ENCODE measurements at places on chromosomes 4 and X. TPM values are rescaled to one million over a fixed set of nuclear protein-coding genes. Genes with fewer than 3 reads are reported as not detected.

The STS gene
- 0.38 TPM for total RNA-seq

The JADE3 gene
- total RNA-seq = 1.4 TPM

The PRDM8 gene
- total RNA-seq = 0.35 TPM

The TCP11X2 gene
- total RNA-seq = not detected

The F11 gene
- total RNA-seq = not detected

The RASL11B gene
- not detected for total RNA-seq

The CENPI gene
- total RNA-seq = 19.1 TPM

The PLAC1 gene
- total RNA-seq = not detected

GRCh38 chr4:2923141-2923551, 40.1 kb downstream of the NOP14 start:
- no peak for DNase-seq

DNA sequence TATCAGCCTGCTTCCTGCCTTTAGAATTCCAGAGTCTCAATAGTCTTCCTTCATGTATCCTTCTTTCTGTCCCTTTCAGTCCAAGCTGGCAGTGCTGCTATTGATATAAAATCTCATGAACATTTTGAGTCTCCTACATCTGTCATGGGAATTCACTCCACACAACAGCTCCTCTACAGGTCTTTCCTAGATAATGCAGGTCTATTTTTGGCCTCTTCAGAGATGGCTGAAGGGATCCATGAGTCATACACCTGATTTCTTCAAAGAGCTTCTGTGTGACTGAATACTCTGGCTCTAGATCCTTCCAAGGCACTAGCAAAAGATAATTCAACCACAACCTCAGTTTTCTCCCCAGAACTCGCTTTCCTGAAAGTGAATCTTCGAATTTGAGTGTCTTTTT, 115.4 kb downstream of the STPG2 start:
- DNase-seq = no peak

DNA sequence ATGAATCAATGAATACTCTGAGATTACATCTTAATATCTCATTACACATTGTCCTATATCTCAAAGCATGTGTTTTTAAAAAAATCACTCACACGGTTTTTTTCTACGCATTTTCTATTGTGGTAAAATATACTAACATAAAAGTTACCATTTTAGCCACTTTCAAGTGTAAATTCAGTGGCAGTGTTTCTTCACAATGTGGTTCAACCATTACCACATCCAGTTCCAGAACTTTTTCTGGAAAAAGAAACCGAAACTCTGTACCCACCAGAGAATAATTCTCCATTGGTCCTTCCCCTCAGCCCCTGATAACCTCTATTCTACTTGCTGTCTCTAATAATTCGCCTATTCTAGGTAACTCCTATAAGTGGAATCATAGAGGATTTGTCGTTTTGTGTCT, 35.3 kb upstream of the ACSL1 start:
- DNase-seq = no peak

DNA sequence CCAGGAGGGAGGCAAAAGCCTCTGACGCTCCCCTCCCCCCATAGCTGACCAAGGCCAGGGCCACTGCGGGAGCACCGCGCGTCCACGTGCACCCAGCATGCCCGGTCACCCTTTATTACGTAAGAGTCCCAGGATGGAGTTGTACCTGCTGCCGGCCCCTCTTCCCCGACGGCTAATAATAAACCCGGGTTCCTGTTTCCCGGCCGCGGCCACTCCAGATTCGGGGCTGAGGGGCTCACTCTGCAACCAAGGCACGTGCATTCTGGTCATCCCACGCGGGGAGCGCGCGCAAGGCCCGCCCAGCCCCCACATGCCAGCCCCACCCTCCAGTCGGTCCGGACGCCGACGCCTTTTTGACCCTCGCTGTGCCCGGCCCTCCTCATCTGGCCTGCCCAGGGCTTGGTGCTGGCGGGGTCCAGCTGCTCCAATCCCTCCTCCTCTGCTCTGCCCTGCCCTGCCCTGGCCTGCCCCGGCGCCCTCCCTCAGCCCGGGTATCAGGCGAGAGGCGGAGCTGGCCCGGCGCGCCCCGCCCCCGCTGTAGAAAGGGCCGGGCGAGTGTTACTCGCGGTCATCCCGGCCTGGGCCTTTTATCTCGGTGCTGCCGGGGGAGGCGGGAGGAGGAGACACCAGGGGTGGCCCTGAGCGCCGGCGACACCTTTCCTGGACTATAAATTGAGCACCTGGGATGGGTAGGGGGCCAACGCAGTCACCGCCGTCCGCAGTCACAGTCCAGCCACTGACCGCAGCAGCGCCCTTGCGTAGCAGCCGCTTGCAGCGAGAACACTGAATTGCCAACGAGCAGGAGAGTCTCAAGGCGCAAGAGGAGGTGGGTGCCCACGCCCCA, 2.6 kb downstream of the MID1IP1 start:
- peak; percentile 79 for DNase-seq

- DNase-seq = no peak
Measured at GRCh38 chr4:81060587-81061343, 30.3 kb downstream of the BMP3 start.

DNA sequence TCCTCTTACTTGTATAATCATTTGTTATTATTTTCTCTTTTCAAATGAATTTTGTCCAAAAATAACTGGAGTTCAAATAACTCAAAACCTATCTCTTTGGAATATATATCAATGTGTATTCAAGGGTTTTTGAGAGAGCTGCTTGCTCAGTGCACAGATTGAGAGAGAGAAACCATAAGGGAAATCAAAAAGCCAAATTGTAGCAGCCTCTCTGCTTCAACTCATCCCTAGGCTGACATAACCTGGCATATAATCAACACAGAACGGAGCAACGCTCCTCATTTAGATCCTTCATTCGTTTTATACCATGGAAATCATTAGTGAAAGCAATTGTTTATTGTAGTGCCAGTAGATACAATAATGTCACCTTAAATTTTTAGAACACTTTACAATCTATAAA, 1.8 kb upstream of the GPM6A start:
- no peak for DNase-seq

DNA sequence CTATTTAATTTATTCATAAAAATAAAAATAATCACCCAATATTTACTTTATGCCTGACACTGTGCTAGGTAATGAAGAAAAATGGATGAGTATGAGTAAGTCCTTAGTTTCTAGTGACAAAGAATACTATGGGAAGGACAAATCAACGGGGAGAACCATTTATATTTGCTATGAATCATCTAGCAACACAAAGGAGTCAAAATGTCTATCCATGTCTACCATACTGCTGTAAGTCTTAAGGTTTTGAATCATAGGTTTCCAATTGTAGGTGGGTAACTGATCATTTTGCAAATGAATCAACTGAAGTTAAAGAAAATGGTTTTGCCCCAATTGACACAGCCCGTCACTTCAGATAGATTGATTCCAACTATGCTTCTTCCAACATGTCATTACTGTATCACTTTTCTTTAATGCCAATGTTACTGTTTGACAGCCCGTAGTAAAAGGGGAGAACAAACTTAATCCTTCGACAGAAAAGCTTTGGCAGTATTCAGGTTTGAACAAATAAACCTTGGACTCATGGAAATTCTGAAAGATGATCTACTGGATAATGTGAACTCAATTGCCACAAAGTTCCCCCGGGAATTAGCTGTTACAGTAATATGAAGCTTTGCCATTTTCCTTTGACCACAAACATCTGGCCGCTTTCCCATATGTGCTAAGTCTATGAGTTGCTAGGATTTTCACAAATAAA, 3.2 kb downstream of the TDO2 start:
- no peak for DNase-seq

DNA sequence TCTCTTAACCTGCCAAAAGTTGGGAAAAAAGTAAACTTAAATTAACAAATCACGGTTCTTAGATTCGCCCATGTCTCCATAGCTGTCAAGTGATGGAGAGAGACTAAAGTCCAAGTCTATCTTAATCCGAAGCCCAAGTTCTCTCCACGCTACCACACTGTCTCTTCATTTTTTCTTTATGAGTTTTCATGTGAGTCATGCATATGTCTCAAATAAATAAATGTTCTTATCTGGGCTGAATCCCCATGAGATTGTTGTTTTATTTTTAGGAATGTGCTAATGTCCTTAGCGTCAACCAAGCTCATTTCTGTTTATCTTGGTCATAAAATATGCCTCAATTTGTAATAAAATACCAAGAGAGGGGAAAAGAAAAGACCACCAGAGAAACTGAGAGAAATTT, 169.3 kb downstream of the RCHY1 start:
- DNase-seq = no peak

GRCh38 chr4:38787693-38788092, 4.9 kb upstream of the TLR10 start:
- DNase-seq = no peak

- no peak for DNase-seq
Measured at GRCh38 chrX:68232206-68232605, 201.1 kb downstream of the OPHN1 start.

GRCh38 chr4:4800646-4801408, 58.6 kb upstream of the MSX1 start:
- DNase-seq = no peak

GRCh38 chrX:114267142-114267541, 316.7 kb upstream of the HTR2C start:
- DNase-seq = no peak

Measured in activated naive CD4-positive, alpha-beta T cell treated with anti-CD3 and anti-CD28 coated beads for 36 hours (primary cell).